Activated CD4-positive, alpha-beta T cell treated with anti-CD3 and anti-CD28 coated beads, Interleukin-2, amount 10 ng/mL, durations not matched to agents 24 days and 14 days (primary cell): ENCODE measurements at places on chromosomes 5 and 9. TPM values are rescaled to one million over a fixed set of nuclear protein-coding genes. Genes with fewer than 3 reads are reported as not detected.

DNA sequence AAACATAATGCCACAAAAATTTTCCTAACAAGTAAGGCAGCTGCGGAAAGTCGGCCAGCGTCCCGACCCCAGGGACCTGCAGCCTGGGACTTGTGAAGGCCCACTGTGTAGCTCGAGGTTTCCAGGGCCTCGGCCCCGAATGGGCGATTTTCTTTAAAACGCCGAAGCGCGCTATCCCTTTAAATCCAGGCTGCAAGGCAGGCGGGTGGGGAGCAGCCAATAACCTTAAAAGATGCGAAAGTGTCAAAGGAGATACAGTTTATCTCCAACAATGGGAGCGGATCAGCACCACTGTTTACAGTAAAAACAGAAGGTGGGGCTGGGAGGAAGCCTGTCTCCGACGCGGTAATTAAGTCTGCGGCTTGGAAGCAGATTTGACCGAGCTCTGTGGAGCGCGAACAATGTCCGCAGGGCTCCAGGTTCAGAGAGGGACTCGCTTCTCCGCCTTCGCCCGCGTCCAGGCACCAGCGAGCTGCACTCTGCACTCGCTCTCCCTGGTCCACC is 1.7 kb upstream of the ZSWIM6 start:
- peaks cover 11% of the 10 kb centered on the region for H3K36me3 ChIP-seq
- DNase-seq = no peak
- peak overlapping the region; percentile 94 for H3K4me3 ChIP-seq
- H3K27ac ChIP-seq = peak overlapping the region; percentile 62
- peaks cover 40% of the 10 kb centered on the region for H3K4me1 ChIP-seq

DNA sequence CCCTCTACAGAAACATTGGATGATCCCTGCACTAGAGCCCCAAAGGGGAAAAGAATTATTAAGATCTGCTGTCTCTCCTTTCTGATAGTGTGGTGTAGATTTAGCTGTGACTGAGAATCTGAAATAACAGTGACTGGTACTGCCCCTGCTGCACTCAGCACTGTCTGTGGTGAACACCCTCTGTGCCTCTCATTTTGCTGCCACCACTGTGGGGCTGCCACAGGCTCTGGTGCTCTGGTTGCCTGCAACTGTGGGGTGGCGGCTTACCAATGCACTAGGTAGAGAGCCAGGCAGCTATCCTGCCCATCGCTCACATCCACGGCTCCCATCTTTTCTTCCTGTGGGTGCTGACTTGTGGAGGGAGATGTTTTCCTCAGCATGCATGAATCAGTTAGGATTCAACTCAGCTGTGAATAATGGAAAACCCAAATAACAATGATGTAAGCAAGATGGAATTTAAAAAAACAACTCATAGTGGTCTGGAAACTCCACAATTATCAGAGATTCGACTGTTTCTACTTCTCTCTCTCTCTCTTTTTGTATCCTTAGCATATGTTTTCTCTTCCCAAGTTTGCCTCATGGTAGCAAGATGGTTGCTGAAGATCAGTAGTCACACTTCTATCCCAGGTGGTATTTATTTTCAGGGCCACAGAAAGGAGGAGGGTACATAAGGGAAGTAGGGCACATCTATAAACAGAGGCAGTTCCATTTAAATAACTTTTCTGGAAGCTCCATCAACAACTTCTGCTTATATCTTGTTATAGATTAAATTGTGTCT is 99.8 kb upstream of the DAP start:
- DNase-seq = no peak
- H3K27ac ChIP-seq = no peak overlapping the region

GRCh38 chr5:67202828-67203227 is 6.2 kb upstream of the CD180 start:
- H3K27ac ChIP-seq = peak overlapping the region; percentile 89
- H3K4me1 ChIP-seq = peaks cover 76% of the 10 kb centered on the region
- H3K27me3 ChIP-seq = no peaks in the 10 kb centered on the region
- peaks cover 23% of the 10 kb centered on the region for H3K36me3 ChIP-seq
- peak overlapping the region; percentile 50 for H3K4me3 ChIP-seq

DNA sequence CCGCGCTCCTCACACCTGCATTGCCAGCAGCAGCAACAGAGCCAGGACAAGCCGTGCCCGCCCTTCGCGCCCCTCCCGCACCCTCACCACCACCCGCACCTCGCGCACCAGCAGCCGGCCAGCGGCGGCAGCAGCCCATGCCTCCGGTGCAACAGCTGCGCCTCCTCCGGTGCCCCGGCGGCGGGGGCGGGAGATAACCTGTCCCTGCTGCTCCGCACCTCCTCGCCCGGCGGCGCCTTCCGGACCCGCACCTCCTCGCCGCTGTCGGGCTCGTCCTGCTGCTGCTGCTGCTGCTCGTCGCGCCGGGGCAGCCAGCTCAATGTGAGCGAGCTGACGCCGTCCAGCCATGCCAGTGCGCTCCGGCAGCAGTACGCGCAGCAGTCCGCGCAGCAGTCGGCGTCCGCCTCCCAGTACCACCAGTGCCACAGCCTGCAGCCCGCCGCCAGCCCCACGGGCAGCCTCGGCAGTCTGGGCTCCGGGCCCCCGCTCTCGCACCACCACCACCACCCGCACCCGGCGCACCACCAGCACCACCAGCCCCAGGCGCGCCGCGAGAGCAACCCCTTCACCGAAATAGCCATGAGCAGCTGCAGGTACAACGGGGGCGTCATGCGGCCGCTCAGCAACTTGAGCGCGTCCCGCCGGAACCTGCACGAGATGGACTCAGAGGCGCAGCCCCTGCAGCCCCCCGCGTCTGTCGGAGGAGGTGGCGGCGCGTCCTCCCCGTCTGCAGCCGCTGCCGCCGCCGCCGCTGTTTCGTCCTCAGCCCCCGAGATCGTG is 517 bp downstream of the KCNN2 start:
- H3K4me3 ChIP-seq = peak overlapping the region; percentile 35
- H3K27ac ChIP-seq = peak overlapping the region; percentile 58
- no peaks in the 10 kb centered on the region for H3K4me1 ChIP-seq

- peaks cover 7% of the 10 kb centered on the region for H3K36me3 ChIP-seq
- H3K4me1 ChIP-seq = peaks cover 17% of the 10 kb centered on the region
- H3K27me3 ChIP-seq = no peaks in the 10 kb centered on the region
- peak; percentile 65 for DNase-seq
Observed at GRCh38 chr5:65825408-65826328, 100.7 kb upstream of the ERBIN start.

- peaks cover 8% of the 10 kb centered on the region for H3K27me3 ChIP-seq
- peaks cover 8% of the 10 kb centered on the region for H3K36me3 ChIP-seq
- DNase-seq = no peak
- H3K4me3 ChIP-seq = no peak overlapping the region
Observed at GRCh38 chr5:177477701-177478477, 4.5 kb upstream of the DBN1 start.

- peak overlapping the region; percentile 35 for H3K27ac ChIP-seq
- H3K4me3 ChIP-seq = no peak overlapping the region
- H3K4me1 ChIP-seq = peaks cover 25% of the 10 kb centered on the region
- peaks cover 13% of the 10 kb centered on the region for H3K27me3 ChIP-seq
Observed at GRCh38 chr9:112041536-112042243, 133.4 kb downstream of the SUSD1 start.

- no peak for DNase-seq
- peaks cover 11% of the 10 kb centered on the region for H3K4me1 ChIP-seq
- no peak overlapping the region for H3K27ac ChIP-seq
- H3K27me3 ChIP-seq = peaks cover 8% of the 10 kb centered on the region
- H3K36me3 ChIP-seq = no peaks in the 10 kb centered on the region
Observed at GRCh38 chr5:73542020-73542419, 23.4 kb downstream of the ANKRA2 start.

DNA sequence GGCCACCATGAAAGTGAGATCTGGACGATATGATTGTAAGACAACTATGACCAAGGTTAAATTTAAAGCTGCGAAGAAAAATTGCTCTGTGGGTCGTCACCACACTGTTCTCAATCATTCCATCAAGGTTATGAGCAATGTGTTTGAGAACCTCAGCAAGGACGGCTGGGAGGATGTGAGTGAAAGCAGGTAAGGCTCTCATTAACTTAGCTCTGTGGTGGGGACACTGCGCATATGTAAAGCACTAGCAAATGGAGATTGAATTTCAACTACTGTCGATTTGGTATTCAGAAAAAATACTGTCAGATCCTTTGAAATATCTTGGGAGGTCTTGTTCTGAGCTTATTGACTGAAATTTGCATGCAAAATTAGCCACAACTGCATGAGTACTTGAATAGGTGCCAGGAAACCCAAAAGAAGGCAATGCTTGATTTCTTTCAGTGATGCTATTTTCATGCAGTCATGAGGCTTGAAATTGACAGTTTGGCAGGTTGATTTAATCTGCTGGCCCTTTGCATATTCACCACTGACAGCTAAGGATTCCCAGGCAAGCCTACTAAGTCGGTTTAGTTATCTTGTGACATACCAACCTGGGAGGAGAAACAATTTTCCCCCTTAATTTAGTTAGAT is 183.9 kb upstream of the SH3GL2 start:
- no peaks in the 10 kb centered on the region for H3K27me3 ChIP-seq
- no peak for DNase-seq
- no peak overlapping the region for H3K27ac ChIP-seq
- H3K4me1 ChIP-seq = no peaks in the 10 kb centered on the region
- no peaks in the 10 kb centered on the region for H3K36me3 ChIP-seq

DNA sequence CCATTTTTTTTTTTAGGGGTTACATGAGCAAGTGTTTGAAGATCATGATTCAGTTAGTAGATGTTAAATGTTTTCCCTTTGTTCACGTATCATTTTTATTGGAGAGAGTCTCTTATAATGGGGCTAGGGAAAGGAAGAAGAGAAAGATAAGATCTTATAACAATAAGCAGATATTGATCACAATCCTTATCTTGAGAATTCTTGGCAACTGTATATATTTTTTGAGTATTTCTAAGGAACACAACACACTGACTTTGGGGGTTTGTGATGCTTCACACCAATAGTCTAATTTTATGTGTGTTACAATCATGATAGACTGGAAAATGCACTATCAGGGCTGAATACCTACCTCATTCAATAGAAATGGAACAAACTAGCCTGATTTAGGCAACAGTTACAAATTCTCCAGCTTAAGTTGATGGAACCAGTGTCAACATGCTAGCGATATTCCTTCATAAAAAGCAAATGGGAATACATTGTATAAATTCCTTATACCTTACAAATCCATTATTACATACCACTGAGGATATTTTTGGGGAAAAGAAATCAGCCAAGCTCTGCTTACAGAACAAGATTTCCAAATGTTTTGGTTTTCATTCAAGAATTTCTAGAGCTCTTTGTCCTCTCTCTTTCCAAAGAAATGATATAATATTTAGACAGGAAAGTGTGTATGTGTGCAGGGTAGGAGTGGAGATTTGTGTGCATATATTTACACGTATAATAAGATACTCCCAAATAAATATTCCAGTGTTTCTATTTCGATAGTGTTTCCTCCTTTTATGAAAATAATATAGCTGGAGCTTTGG is 41.5 kb downstream of the SVEP1 start:
- H3K27ac ChIP-seq = no peak overlapping the region
- DNase-seq = no peak
- H3K27me3 ChIP-seq = no peaks in the 10 kb centered on the region

GRCh38 chr9:106718936-106719335 is 144.0 kb upstream of the ZNF462 start:
- no peaks in the 10 kb centered on the region for H3K36me3 ChIP-seq
- H3K27ac ChIP-seq = no peak overlapping the region
- DNase-seq = no peak
- no peaks in the 10 kb centered on the region for H3K4me1 ChIP-seq

- H3K27ac ChIP-seq = no peak overlapping the region
- no peaks in the 10 kb centered on the region for H3K36me3 ChIP-seq
- no peak overlapping the region for H3K4me3 ChIP-seq
- H3K4me1 ChIP-seq = peaks cover 2% of the 10 kb centered on the region
- DNase-seq = no peak
Observed at GRCh38 chr9:84151236-84151635, 170.6 kb downstream of the RMI1 start.

DNA sequence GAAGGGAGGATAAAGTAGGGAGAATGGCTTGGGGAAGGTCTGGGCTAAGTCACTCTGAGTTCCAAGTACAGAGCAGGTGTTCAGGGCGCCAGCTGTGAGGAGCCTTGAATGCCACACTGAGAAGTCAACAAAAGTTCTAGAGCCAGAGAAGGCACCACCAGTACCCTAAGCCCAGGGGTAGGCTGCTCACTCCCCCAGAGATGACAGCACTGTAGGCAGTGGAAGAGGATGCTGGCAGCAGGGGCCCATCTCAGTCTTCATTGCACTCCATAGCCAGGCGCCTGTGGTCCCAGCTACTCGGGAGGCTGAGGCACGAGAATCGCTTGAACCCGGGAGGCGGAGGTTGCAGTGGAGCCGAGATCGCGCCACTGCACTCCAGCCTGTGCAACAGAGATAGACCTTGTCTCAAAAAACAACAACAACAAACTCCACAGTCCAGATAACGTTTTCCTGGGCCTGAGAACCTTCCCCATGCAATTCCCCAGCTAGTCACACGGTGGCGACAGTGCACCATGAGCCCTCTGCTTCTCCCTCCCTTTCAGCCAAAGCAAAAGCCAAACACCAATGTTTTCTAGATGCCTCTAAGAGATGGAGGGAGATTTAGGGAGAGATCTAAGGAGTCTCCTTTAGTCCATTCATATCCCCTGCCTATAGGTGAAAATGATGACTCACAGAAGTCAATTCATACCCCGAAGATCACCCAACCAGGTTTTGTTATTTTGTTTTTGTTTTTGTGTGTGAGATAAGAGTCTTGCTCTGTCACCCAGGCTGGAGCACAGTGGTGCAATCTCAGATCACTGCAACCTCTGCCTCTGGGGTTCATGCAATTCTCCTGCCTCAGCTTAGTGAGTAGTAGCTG is 19.8 kb upstream of the NSD1 start:
- H3K36me3 ChIP-seq = no peaks in the 10 kb centered on the region
- H3K27me3 ChIP-seq = no peaks in the 10 kb centered on the region
- H3K4me1 ChIP-seq = peaks cover 19% of the 10 kb centered on the region
- DNase-seq = peak; percentile 94
- no peak overlapping the region for H3K4me3 ChIP-seq

- DNase-seq = no peak
- H3K27me3 ChIP-seq = no peaks in the 10 kb centered on the region
- no peaks in the 10 kb centered on the region for H3K36me3 ChIP-seq
Observed at GRCh38 chr5:117100176-117100575, 525.6 kb upstream of the SEMA6A start.

DNA sequence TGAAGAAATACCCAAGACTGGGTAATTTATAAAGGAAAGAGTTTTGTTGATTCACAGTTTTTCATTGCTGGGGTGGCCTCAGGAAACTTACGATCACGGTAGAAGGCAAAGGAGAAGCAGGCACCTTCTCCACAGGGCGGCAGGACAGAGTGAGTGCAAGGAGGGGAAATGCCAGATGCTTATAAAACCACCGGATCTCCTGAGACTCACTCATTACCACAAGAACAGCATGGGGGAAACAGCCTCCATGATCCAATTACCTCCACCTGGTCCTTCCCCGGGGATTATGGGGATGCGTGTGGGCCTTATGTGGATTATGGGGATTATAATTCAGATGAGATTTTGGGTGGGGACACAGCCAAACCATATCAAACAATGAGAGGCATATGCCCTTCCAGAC is 18.5 kb upstream of the RORB start:
- H3K27me3 ChIP-seq = no peaks in the 10 kb centered on the region
- H3K36me3 ChIP-seq = no peaks in the 10 kb centered on the region
- no peak for DNase-seq

Gene GMCL2
- total RNA-seq = 0.07 TPM in 1 of 2 replicates, not detected in the other

Gene TTC16
- total RNA-seq = not detected in 2 replicates

Gene WNK2
- total RNA-seq = 2.7 and 4.0 TPM in 2 replicates

Gene TAF11L10
- not detected in 2 replicates for total RNA-seq

Gene PCDHA2
- total RNA-seq = not detected in 2 replicates

Gene PAEP
- not detected in 2 replicates for total RNA-seq

Gene SPRY4
- total RNA-seq = 1.4 and 1.5 TPM in 2 replicates

Gene IL4
- 20.5 and 21.2 TPM in 2 replicates for total RNA-seq

Gene ENTPD2
- total RNA-seq = 0.21 TPM in 1 of 2 replicates, not detected in the other
